A549 (cell line): ENCODE measurements at places on chromosomes 2 and 18. TPM values are rescaled to one million over a fixed set of nuclear protein-coding genes. Genes with fewer than 3 reads are reported as not detected.
A peak's percentile ranks its signal among the peaks of the same experiment; 100 is the strongest.

DNA sequence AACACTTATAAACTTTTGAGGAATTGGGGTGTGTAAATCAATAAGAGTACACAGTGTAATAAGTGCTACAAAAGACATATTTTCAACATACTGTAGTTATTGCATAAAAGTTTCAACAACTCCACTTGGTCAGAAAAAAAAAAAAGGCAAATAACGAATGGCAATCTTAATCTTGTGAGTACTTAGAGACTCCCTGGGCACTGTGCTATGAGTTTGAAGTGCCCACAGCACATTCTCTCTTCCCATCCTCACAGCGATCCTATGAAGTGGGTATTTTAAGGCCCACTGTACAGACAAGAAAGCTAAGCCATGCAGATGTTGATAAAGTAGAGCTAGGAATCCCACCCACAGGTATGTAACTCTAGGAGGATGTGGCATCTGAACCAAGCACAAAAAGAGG lies 112.3 kb downstream of the STK39 start:
- no peak for DNase-seq

DNA sequence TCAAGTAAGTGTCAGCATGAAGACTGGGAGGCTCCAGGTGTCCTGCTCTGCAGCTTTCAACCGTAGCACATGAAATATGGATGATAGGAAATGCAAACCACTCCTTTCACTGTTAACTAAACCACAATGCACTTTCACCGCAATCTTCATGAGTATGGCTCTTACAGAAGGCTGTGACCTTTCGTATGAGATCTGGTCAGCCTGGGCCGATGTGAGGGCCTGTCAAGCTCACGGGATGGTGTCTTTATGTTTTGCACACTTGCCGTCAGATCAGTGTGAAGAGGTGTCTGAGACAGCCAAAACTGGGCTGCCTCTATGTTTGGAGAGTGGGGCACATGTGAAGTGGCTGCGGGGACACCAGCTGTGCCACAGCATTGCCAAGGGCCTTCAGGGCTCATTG lies 62.8 kb upstream of the AFF3 start:
- no peak for DNase-seq

DNA sequence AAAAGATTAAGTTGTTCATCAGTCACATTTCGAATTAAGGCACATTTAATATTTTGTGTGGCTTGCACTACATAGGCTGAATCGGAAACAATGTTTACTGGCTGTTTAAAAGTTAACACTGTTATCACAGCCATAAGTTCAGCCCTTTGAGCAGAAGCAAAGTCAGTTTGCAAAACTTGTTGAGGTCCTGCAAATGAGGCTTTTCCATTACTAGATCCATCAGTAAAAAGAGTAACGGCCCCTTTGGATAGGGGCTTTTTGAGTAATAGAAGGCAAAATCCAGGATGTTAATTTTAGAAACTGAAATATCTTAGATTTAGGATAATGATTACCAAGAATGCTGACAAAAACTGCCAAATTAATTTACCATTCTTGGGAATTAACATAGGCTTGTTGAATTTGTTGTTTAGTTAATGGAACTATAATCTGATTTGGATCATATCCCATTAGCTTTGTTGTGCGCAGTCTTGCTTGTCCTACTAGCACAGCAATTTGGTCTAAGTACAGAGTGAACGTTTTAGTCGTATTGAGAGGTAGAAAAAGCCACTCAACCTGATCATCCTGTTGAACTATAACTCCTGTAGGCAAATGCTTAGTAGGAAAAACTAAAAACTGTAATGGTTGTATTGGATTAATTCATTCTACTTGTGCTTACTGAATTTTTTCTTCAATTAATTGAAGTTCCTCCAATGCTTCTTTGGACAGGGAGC lies 13.9 kb upstream of the SUCLG1 start:
- no peak for DNase-seq

DNA sequence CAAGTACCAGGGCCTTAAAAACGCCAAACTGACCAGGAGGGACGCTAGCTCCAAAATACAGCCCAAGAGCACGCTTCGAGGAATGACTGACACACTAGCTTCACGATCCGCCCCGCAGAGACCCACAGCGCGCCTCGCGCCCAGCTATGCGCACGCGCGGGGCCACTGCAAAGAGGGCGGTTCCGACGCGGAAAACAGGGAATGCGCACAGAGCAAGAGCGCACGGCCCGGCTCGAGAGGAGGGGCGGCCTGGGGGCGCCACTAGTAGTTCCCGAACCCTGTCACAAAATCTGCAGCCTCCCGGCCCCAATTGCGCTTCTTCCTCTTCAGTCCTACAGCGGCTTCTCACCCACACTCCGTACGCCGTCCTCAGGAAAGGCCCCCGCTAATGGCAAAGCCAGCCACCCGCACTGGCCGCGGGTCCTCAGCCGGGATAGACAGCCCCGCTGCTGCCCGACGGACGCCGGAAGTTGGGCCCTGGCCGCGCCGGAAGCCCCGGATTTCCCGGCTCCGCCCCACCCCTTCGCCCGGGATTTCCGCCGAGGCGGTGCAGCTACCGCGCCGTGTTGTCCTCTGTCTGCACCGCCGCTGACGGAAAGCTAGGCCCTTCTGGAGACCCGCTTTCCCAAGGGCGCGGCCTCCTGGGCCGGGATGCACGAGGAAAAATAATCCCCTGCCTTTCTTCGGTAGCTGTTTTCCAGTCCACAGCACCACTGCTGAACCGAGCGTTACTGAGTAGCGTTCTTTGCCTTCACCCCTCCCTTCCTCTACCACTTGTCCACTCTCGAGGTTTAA lies at the start of gene HDHD2:
Gene HDHD2 (minus strand): TSS at position 472 of the 795 bp plus-strand sequence. CDS start 14,061 bp downstream, outside the sequence.
- peak; percentile 74 for DNase-seq

- DNase-seq: no peak
Measured at GRCh38 chr2:101643004-101643524, 54.4 kb upstream of the MAP4K4 start.

GRCh38 chr2:153287109-153287801 lies 191.3 kb downstream of the RPRM start:
- DNase-seq: peak; percentile 2

- no peak for DNase-seq
Measured at GRCh38 chr2:165621086-165621560, 151.6 kb downstream of the CSRNP3 start.

- no peak for DNase-seq
Measured at GRCh38 chr2:238652771-238653157, 195.1 kb upstream of the TWIST2 start.

GRCh38 chr2:222322236-222322635 lies 23.4 kb upstream of the PAX3 start:
- DNase-seq: no peak

GRCh38 chr2:127642706-127643438 lies 3.1 kb upstream of the GPR17 start:
- DNase-seq: no peak

DNA sequence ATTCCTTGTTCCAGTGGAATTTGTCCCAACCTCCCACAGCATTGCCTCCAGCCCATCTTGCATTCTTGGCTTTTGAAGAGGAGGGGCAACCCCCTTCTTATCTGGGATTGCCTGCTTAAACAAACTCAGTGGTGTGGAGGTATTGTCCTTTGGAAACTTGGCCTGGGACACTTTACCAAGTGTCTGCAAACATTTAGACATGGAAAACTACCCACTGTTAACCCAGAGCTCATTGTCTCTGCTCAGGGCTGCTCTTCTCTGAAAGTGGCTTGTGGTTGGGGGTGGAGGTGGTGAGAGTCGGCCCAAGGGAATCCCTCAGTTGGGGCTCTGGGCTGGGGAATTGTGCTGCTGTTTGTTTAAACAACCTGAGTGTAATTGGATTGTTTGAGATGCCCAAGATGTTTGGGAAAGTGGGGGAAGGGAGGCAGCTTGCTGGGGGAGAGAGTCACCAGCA lies 178.3 kb upstream of the GATA6 start:
- DNase-seq: peak; percentile 75

DNA sequence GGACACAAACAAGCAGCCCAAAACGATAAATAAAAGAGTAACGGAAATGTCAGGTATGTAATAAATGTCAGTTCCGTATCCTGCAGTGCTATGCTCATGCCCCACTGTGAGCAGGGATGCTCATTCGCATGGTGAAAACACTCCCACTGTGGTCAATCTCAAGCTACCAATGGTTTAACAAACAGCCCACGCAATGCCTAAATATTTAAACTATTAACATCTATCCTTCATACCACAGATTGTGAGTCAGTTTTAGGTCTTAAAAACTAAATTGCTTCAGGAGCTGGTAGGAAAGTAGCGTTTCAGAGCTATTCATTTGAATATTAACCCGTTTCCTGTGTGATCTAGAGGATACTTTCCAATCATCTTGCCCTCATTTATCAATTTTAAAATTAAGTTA lies 207.4 kb downstream of the TCF4 start:
- no peak for DNase-seq

DNA sequence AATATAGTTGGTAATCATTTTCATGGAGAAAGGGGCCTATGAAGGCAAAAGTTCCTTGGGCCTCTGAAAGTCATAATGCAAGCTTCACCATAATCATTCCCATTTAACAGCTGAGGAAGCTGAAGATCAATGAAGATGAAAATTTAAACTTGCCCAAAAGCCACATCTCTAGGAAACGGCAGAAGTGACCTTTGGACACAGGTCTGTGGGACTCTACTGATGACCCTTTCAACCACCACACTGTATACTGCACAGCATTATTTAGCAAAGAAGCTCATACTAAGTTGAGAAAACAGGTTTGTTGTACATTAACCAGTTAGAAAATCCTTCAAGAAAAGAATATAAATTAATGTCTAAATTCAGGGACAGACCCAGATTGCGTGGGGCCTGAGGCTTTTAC lies 51.6 kb upstream of the ACTR3 start:
- DNase-seq: no peak

VWC2L gene
- not detected in 3 replicates for polyA plus RNA-seq

EIF2AK2 gene
- 27.1 to 30.1 TPM (median 29.8 TPM) in 3 replicates for polyA plus RNA-seq

EGR4 gene
- polyA plus RNA-seq: not detected in 3 replicates

TBC1D8 gene
- polyA plus RNA-seq: 30.0 to 40.3 TPM (median 35.3 TPM) in 3 replicates

SAG gene
- not detected in 3 replicates for polyA plus RNA-seq

SERPINB4 gene
- 0.15 TPM in 1 of 3 replicates, not detected in the others for polyA plus RNA-seq
